ENCODE measurements at places on chromosomes 12 and 14. TPM values are rescaled to one million over a fixed set of nuclear protein-coding genes. Genes with fewer than 3 reads are reported as not detected.

GRCh38 chr14:55097881-55098560 lies 31.0 kb upstream of the LGALS3 start:
- DNase-seq = peak; percentile 21
- no peak overlapping the region for H3K27ac ChIP-seq
- no peak overlapping the region for H3K4me3 ChIP-seq
- peaks cover 30% of the 10 kb centered on the region for H3K4me1 ChIP-seq
- no peaks in the 10 kb centered on the region for H3K36me3 ChIP-seq

- H3K4me3 ChIP-seq = no peak overlapping the region
- H3K27me3 ChIP-seq = no peaks in the 10 kb centered on the region
- H3K27ac ChIP-seq = no peak overlapping the region
These were observed 19.7 kb upstream of the TDRD9 start for GRCh38 chr14:103908580-103908979.

GRCh38 chr12:123165537-123165936 lies 14.6 kb upstream of the PITPNM2 start:
- H3K4me3 ChIP-seq = no peak overlapping the region
- H3K27me3 ChIP-seq = no peaks in the 10 kb centered on the region
- H3K4me1 ChIP-seq = no peaks in the 10 kb centered on the region
- peaks cover 18% of the 10 kb centered on the region for H3K36me3 ChIP-seq
- DNase-seq = no peak

GRCh38 chr14:67377916-67378315 lies 17.8 kb downstream of the EIF2S1 start:
- H3K27me3 ChIP-seq = no peaks in the 10 kb centered on the region
- H3K36me3 ChIP-seq = peaks cover 86% of the 10 kb centered on the region

GRCh38 chr12:64139021-64139420 lies 83.1 kb downstream of the KICS2 start:
- H3K27ac ChIP-seq = no peak overlapping the region
- H3K4me3 ChIP-seq = no peak overlapping the region
- no peaks in the 10 kb centered on the region for H3K27me3 ChIP-seq
- H3K36me3 ChIP-seq = peaks cover 41% of the 10 kb centered on the region
- no peak for DNase-seq

DNA sequence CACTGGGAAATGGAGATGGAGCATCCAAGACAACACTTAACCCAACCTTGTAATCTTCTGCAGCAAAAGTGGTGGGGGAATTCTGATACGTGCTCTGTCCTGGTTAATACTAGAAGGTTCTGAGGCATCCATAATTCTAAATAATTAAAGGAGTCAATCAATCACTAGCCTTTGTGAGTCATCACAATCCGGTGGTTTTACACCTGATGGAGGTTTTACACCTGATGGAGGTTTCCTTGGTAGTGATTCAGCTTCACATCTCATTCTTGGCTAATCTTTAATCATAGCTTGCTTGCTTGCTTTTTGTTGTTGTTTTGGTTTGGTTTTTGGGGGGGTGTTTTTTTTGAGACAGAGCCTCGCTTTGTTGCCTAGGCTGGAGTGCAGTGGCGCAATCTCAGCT lies 343.4 kb downstream of the DPF3 start:
- no peak overlapping the region for H3K4me3 ChIP-seq
- no peaks in the 10 kb centered on the region for H3K4me1 ChIP-seq
- no peak for DNase-seq
- H3K36me3 ChIP-seq = no peaks in the 10 kb centered on the region
- no peak overlapping the region for H3K27ac ChIP-seq

DNA sequence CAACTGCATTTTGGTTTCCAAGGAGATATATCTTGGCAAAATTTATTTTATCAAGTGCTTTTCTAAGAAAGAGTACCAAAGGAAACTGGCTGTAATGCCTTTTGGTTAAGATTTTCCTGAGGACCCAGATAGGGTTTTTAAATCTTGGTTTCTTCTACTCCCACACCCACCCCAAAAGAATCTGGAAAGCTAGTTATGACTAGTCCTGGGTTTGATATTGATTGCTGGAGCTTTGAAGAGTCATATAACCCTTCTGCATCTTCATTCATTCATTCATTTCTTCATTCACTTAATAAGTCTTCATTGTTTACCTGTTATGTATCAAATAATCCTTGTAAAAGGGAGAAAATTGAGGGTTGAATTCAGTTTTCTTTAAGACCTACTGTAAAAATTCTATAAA lies 425.2 kb downstream of the PCNX1 start:
- H3K4me1 ChIP-seq = peaks cover 22% of the 10 kb centered on the region
- no peak overlapping the region for H3K4me3 ChIP-seq
- 0 out of 2 replicates have a peak, but pooled peaks cover 11% of the 10 kb centered on the region for H3K36me3 ChIP-seq
- no peak for DNase-seq
- H3K27me3 ChIP-seq = no peaks in the 10 kb centered on the region

DNA sequence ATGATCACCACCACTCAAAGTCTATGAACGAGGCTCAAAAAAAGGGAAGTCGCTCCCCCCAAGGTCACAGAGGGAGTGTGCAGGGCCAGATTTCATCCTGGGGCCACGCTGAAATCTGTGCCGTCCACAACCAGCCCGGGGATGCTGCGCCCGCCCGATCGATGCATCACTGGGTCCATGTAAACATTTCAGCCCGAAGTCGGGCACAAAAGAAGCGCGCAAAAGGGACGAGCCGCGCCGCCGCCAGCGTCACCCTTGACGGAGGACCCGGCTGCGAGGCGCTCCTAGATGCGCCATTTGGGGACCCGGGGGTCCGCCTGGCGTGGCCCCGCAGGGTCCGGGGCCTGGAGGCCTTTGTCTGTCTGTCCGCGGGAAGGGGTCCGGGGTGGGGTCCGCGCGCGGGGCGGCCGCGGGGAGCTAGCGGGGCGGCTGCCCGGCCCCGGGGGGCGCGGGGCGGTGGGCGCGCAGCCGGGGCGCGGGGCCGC lies 503 bp downstream of the FBXO21 start:
- peak overlapping the region; percentile 96 for H3K4me3 ChIP-seq
- 0 out of 2 replicates have a peak, but pooled peaks cover 8% of the 10 kb centered on the region for H3K4me1 ChIP-seq
- DNase-seq = peak; percentile 81
- peaks cover 15% of the 10 kb centered on the region for H3K36me3 ChIP-seq
- peak overlapping the region; percentile 60 for H3K27ac ChIP-seq

GRCh38 chr12:113581342-113581741 lies 109.7 kb upstream of the LHX5 start:
- H3K36me3 ChIP-seq = no peaks in the 10 kb centered on the region

Gene ASIC1
- total RNA-seq = 0.13 TPM

Gene GAS2L3
- total RNA-seq = 14.8 TPM

Gene NELL2
- total RNA-seq = not detected

Gene IL22
- total RNA-seq = not detected

Gene LRTM2
- total RNA-seq = not detected

Gene ESPL1
- total RNA-seq = 8.5 TPM

Measured in GM23248 (cell line).